Stimulated activated naive CD4-positive, alpha-beta T cell treated with Interleukin-2 at 50 U/mL for 16 hours (primary cell): ENCODE measurements at places on chromosomes 3 and 15.

- peak; percentile 62 for DNase-seq
Observed at GRCh38 chr3:134473868-134474546, 11.8 kb downstream of the ANAPC13 start.

DNA sequence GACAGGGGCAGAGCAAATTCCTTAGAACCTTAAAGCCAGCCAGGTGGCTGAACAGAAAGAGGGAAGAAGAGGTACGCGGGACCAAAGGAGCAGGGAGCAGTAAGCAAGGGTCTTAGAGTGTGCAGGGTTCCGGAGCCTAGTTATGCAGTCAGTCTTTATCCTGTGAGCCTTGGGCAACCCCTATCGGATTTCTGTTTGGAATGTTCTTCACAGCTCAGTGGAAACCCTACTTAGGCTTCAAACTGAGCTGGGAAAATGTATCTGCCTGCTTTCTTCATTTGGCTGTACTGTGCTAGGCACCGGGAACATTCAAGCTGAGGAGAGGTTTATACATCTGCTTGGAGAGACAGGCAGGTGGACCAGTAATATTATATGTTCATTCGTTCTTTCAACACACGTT lies 37.1 kb downstream of the PSMD6 start:
- no peak for DNase-seq

- DNase-seq, result no peak
Observed at GRCh38 chr3:120864541-120864940, 43.5 kb upstream of the STXBP5L start.

- DNase-seq, result no peak
Observed at GRCh38 chr3:180180795-180181194, 144.1 kb upstream of the PEX5L start.

DNA sequence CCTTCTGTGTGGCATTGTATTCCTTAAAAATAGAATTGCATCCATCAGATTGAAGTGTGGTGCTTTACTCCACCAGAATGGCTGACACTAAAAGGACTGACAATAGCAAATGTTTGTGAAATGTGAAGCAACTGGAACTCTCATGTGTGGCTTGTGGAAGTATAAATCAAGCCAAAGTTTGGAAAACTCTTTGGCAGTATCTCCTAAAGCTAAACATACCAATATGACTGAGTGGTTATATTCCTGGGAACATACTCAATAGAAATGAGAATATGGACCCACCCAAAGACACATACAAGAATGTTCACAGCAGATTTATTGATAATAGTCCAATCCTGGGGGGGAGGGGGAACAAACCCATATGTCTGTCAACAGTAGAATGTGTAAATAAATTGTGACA lies 87.1 kb downstream of the RARB start:
- DNase-seq, result no peak

- no peak for DNase-seq
Observed at GRCh38 chr3:8256441-8257071, 245.1 kb upstream of the LMCD1 start.
